ENCODE measurements at places on chromosomes 11 and 22.

DNA sequence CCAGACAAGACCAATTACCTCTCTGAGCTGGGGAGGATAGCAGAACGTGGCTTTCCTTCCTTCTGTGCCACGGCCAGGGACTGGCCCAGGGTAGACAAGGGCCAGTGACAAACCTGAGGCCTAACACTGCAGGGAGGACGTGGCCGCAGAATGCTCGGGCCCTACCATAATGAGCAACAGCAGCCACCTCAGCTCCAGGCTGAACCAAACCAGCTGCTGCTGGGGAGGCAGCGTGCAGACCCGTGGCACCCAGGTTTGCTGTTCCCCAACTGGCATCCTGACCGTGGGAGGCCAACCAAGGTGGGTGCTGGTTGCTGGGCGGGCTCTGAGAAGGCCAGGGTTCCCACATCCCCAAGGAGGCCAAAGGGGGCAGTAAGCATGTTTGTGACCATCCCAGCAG, 83.0 kb downstream of the MORC2 start:
- DNase-seq, result no peak

DNA sequence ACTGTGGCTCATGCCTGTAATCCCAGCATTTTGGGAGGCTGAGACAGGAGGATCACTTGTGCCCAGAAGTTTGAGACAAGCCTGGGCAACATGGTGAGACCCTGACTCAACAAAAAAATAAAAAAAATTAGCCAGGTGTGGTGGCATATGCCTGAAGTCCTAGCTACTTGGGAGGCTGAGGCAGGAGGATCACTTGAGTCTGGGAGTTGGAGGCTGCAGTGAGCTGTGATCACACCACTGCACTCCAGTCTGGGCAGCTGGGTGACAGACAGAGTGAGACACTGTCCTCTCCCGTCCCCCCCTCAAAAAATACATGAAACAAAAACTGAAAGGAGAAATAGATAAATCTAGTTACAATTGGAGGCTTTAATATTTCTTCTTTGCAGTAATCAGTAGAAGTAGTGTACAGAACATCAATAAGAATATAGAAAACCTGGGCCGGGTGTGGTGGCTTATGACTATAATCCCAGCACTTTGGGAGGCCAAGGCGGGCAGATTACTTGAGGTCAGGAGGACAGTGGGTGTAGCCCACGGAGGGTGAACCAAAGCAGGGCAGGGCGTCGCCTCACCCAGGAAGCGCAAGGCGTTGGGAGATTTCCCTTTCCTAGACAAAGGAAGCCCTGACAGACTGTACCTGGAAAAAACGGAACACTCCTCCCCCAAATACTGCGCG, 19.6 kb upstream of the DLAT start:
- DNase-seq, result no peak

DNA sequence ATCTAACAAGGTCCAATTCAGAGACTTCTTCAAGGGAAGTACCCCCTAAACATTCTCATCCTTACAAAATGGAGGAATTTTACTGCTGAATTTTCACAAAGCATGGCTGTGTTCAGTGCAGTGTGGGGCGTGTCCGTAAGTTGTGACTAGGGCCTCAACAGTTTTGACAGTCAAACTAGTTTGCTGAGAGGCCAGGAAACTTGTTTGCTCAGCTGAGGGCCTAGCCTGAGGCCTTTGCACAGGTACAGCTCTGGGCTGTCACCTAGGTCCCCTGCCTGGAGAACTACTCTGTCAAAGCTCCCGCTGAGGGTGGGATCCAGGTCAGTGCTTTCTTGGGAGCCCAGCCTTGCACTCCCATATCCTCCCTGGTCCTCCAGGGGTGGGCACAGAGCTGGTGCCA, 27.9 kb downstream of the TCP11L1 start:
- DNase-seq, result no peak

- DNase-seq, result no peak
These were observed 488.6 kb downstream of the ETS1 start for GRCh38 chr11:128098781-128099180.

DNA sequence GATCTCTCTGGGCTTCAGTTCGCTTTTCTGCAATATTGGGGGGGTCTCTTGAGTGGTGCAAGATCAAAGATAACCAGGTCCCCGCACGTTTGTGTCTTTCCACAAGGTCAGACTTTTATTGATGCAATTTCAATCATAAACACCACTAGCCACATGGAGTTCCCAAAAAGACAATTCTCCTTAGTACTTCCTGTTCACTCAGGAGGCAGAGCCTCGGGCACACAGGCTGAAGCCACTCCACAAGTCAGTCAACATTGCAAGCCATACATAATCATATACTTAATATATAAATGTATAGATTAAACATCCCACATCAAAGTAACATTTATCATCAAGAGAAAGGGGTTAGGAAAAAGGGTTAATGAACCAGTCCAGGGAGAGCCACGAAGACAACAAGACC, 12.0 kb downstream of the ST14 start:
- DNase-seq, result no peak

GRCh38 chr11:71182791-71183677, 69.3 kb downstream of the SHANK2 start:
- no peak for DNase-seq

Measured in astrocyte of the spinal cord (primary cell).